Heart left ventricle (tissue), 16 donors: ENCODE measurements at places on chromosomes 6 and 20. TPM values are rescaled to one million over a fixed set of nuclear protein-coding genes. Genes with fewer than 3 reads are reported as not detected.

DNA sequence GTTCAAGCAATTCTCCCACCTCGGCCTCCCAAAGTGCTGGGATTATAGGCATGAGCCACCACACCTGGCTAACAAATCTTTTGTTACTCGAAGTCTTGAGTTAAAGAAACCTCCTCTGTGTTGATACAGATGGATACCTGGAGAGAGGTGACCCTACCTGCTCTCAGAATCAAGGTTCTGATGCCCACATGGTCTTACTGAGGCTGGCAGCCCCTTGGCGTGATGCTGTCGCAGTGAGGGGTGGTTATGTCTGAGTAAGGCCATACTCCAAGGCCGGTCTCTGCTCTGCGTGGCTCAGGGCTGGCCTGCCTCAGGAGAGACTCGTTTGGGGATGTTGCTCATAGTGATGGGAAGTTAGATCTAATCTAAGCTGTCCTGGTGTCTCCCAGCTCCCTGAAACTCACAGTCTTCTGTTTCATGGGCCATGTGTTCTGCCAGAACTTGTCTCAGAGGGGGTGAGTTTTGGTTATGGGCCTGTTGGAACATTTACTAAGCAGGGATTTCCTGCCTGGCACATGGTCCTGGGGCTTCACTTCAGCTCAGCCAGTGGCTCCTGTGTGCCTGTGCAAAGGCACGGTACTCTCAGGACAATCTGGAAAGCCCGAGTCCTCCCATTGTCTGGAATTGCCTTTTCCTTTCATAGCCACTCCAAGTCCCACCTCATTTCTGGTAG, 17.5 kb upstream of the TRAF3IP2 start:
- no peak overlapping the region for H3K27ac ChIP-seq
- no peaks in the 10 kb centered on the region for H3K27me3 ChIP-seq
- DNase-seq: no peak
- peaks cover 30% of the 10 kb centered on the region for H3K4me1 ChIP-seq

DNA sequence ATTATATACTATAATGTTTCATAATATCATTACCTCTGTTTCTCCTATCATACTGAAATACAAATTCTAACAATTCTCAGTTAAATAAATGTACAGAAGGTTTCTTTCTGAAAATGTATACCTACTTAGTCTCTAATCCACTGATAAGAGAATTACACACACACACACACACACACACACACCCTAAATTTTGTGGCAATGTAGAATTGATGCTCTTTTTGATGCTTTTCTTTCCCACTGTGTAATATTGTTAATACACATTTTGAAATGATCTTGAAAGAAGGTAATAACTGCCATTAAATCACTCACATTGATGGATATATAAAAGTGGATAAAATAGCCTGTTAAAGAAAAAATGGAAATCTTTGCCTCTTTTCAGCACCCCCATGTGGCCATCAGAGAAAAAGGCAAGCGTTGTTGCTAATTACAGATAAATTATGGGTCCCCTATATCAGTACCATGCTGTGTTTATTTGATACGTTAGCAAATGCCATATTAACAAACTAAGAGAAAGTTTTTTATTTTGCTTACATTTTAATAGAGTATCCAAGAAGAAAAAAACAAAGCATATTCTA, 76.6 kb upstream of the VGLL2 start:
- no peaks in the 10 kb centered on the region for H3K27me3 ChIP-seq
- DNase-seq: no peak
- H3K27ac ChIP-seq: no peak overlapping the region
- H3K4me1 ChIP-seq: no peaks in the 10 kb centered on the region

- H3K27me3 ChIP-seq: no peaks in the 10 kb centered on the region
- DNase-seq: no peak
- no peak overlapping the region for H3K27ac ChIP-seq
- no peaks in the 10 kb centered on the region for H3K36me3 ChIP-seq
- no peak overlapping the region for H3K4me3 ChIP-seq
- no peaks in the 10 kb centered on the region for H3K4me1 ChIP-seq
Observed at GRCh38 chr6:9862603-9863167, 552.2 kb downstream of the TFAP2A start.

DNA sequence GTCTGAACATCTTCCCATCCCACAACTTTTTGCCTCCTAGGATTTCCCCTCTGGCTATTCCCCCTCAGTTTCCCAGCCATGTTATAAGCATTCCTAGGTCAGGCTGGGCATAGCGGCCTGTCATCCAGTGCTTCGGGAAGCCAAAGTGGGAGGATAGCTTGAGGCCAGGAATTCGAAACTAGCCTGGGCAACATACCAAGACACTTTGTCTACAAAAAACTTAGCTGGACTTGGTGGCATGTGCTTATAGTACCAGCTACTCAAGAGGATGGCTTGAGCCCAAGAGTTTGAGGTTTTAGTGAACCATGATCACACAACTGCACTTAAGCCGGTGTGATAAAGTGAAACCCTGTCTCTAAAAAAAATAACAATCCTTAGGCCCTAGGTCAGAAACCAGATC, 447.4 kb downstream of the KIF16B start:
- H3K27ac ChIP-seq: no peak overlapping the region
- H3K4me3 ChIP-seq: no peak overlapping the region
- H3K36me3 ChIP-seq: no peaks in the 10 kb centered on the region
- H3K27me3 ChIP-seq: peaks cover 3% of the 10 kb centered on the region
- no peaks in the 10 kb centered on the region for H3K4me1 ChIP-seq

DNA sequence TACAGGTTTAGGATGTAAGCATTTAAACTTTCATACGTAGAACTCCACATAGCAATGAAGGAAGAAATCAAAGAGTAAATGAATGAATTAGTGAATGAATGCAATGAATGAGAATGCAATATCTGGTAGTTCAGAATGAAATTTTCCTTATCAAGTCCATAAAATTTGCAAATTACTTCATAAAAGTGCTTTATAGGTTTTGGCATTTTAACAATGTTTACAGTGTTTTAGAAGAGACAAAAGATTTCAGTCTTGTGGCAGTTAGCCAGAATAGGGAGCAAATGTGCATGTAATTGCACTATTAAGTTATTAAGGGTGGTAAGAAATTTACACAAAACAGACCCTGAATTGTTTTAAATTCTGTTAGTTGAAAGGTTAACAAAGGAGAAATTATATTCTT, 739.4 kb upstream of the FLRT3 start:
- no peaks in the 10 kb centered on the region for H3K36me3 ChIP-seq
- no peak overlapping the region for H3K27ac ChIP-seq
- DNase-seq: no peak
- no peaks in the 10 kb centered on the region for H3K4me1 ChIP-seq
- H3K4me3 ChIP-seq: no peak overlapping the region
- H3K27me3 ChIP-seq: no peaks in the 10 kb centered on the region

GRCh38 chr20:59147586-59147985, 16.0 kb upstream of the ZNF831 start:
- DNase-seq: no peak
- no peaks in the 10 kb centered on the region for H3K27me3 ChIP-seq
- H3K4me3 ChIP-seq: no peak overlapping the region
- no peak overlapping the region for H3K27ac ChIP-seq
- H3K36me3 ChIP-seq: no peaks in the 10 kb centered on the region
- peaks cover 13% of the 10 kb centered on the region for H3K4me1 ChIP-seq

DNA sequence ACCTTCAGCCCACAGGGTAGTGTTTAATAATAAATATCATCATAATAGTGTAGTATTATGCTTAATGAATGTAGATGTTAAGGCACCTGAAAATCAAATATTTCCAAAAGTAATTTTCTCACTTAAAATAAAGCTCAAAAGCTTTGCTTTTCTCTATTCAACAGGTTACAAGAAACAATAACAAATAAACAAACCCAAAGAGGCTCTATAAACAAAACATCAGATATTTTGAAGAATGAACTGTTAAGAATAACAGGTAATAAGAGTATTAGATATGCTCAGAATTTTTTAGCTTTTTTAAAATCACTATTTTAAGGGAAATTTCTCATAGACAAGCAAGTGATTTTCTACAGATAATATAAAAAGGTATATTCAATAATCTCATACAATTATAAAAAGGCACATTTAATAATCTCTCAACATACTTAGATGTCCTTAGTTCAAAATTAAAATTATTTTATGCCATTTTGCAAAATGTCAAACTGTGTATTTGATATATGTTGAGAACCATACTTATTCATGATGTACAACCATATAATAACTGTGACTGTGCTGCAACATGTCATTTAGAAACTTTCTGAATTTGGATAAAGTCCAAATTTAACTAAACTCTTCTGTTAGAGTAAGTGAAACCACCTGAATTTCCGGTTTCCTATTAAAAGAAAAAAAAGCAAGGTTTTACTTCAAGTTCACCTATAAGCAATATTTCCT, 35.8 kb downstream of the PHIP start:
- no peak overlapping the region for H3K27ac ChIP-seq
- H3K4me1 ChIP-seq: no peaks in the 10 kb centered on the region
- DNase-seq: no peak
- H3K36me3 ChIP-seq: peaks cover 59% of the 10 kb centered on the region
- H3K4me3 ChIP-seq: no peak overlapping the region

DNA sequence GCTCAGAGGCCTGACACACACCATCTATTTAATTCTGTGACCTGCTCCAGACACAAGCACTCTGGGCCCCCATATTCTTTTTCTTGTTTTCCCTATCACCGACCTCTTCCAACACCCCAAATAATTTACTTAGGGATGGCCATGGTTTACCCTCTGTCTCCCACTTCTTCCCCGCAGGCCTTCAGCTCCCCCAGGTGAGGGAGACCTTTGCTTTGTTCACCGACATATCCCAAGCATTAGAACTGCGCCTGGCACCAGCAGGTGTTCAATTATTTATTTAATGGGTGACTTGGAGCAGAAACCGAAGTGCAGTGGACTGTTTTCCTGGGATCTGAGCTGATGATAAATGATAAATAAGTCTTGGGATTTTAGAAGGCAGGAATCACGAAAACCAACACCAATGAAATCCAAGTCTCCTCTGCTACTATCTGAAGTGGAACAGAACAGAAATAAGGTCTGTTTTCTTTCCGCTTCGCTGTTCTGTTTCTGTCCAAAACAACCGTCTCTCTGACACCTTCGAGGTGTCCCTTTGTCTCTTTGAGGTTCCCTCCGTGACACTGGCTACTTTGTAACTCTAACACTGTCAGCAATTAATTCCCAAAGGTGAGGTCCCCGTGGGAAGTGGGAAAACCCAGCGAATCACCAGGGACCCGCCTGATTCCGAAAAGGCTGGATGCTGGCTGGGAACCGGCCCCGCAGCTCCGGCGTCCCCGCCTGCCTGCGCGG, 1.1 kb upstream of the RIN2 start:
- H3K36me3 ChIP-seq: peaks cover 2% of the 10 kb centered on the region
- H3K4me3 ChIP-seq: peak overlapping the region; percentile 77
- no peak for DNase-seq
- peak overlapping the region; percentile 98 for H3K27ac ChIP-seq
- H3K27me3 ChIP-seq: no peaks in the 10 kb centered on the region
- H3K4me1 ChIP-seq: peaks cover 45% of the 10 kb centered on the region

- H3K27me3 ChIP-seq: no peaks in the 10 kb centered on the region
- H3K36me3 ChIP-seq: no peaks in the 10 kb centered on the region
- peaks cover 71% of the 10 kb centered on the region for H3K4me1 ChIP-seq
- DNase-seq: no peak
- H3K27ac ChIP-seq: peak overlapping the region; percentile 73
- H3K4me3 ChIP-seq: no peak overlapping the region
Observed at GRCh38 chr6:46507426-46507825, 16.2 kb upstream of the RCAN2 start.

DNA sequence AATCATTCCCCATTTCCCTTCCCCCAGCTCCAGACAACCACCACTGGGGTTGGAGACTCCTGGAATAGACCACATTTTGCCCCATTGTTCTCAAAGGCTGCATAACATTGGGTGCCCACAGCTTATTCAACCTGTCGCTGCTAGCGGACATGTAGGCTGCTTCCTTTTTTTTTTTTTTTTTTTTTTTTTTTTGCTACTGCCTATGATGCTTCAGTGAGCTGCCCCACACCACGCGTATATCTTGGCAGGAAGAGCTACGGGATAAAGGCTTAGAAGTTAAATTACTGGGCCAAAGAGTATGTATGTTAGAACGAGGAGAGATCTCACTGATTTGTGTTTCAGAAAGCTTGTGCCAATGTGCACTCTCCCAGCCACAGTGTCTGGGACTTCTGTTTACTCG, 7.0 kb downstream of the LBP start:
- H3K4me1 ChIP-seq: no peaks in the 10 kb centered on the region
- no peaks in the 10 kb centered on the region for H3K36me3 ChIP-seq
- no peak for DNase-seq
- no peak overlapping the region for H3K27ac ChIP-seq
- H3K4me3 ChIP-seq: no peak overlapping the region

DNA sequence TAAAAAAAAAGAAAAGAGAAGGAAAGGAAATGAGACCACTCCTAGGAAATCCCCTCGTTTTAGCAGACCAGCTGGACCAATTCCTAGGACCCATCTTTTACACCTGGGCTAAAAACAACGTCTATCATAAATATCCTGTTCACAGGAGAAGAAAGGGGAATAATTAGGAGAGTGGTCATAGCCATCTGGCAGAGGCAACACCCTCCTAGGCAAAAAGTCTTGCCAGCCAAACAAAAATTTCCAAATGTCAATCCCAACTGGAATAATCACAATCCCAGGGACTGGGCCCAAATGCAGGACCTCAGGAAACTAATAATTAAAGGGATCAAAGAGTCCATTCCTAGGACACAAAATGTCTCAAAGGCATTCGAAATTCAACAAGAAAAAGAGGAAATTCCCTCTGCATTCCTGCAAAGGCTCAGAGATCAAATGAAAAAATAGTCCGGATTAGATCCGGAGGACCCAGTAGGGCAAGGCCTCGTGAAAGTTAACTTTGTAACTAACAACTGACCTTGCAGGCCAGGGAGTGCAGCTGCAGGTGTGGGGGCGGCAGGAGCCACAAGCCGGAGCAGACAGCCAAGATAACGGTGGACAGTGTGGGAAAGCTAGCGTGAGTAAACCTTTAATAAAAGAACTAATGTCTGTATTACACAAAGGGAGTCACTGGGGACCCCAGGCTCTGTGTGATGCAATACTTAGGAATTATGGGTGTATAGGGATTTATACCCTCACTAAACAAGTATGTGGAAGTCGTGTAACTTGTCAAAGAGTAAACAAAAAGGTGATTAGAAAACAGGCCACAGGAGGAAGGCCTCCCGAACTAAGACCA, 11.7 kb downstream of the LCA5 start:
- H3K36me3 ChIP-seq: no peaks in the 10 kb centered on the region
- no peak overlapping the region for H3K27ac ChIP-seq
- peaks cover 5% of the 10 kb centered on the region for H3K4me1 ChIP-seq
- H3K27me3 ChIP-seq: no peaks in the 10 kb centered on the region
- no peak for DNase-seq

TPD52L1 gene
- 13.0 TPM for polyA plus RNA-seq

SLA2 gene
- 0.14 TPM for polyA plus RNA-seq

- H3K27ac ChIP-seq: no peak overlapping the region
- no peaks in the 10 kb centered on the region for H3K27me3 ChIP-seq
- no peaks in the 10 kb centered on the region for H3K4me1 ChIP-seq
- no peak overlapping the region for H3K4me3 ChIP-seq
- DNase-seq: no peak
- no peaks in the 10 kb centered on the region for H3K36me3 ChIP-seq
Observed at GRCh38 chr20:10385850-10386544, 48.0 kb downstream of the MKKS start.
